ENCODE measurements at places on chromosomes 1 and 21.

DNA sequence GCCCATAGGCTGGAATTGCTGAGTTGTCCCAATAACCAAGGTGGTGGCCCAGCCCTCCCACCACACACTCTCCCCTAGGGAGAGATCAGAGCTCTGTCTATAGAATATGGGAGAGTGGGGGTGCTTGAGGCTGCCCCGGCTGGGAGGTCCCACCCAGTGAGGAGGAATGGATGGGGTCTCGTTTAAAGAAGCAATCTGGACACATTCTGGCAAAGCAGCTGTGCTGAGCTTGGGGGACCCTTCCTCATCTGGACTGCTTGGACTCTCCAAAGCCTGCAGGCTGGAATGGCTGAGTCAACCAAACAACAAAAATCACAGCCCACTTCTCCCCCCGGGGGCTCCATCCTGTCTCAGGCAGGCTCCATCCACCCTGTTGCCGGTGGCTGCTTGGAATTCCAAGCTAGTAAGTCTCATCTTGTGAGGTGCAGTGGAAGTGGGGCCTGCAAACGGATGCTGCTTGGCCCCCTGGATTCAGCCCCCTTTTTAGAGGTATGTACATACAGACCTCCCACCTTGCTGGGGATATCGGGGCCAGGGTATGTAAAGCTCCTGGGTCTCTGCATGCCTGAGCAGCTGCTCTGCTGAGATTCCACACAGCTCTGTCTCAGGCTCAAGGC, 67.1 kb upstream of the FAM78B start:
- DNase-seq = no peak

DNA sequence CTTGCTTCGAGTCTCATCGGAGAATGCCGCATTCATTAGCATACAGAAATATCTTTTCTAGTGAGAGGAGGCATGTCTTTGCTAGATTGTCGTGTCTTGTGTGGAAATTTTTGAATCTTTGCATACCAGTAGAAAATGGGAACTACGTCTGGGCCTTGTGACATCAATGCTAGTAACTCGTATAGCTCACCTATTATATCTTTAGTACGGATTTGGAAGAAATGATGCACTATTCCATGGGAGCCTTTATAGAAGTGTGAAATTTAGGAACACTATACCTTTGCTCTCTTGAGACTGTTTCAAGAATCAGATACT, 835 bp downstream of the UHMK1 start:
- DNase-seq = no peak

- no peak for DNase-seq
These were observed 121.2 kb downstream of the CRYAA start for GRCh38 chr21:43289966-43290365.

- DNase-seq = no peak
These were observed 21.6 kb downstream of the RAVER2 start for GRCh38 chr1:64766429-64766828.

DNA sequence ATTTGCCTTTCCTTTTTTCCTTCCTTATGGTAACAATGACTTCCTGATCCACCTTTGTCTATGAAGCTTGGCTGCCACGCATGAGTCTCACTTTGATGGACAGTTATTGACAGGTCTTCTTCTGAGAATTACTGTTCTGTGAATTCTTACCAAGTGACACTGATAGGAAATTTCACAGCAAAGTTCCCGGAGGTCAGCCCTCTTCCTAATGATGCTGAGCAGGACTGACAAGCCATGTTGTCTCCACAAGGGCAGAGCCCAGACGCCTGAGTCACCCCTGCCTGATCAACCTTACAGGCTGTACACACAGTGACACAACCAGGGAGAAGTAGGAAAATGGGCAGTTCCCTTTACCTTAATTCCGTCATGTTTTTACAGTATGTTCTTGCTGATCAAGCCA, 44.2 kb downstream of the ZC3H11B start:
- no peak for DNase-seq

GRCh38 chr21:42236014-42236413, 17.1 kb downstream of the ABCG1 start:
- DNase-seq = no peak

GRCh38 chr1:184061396-184062003, 10.0 kb downstream of the TSEN15 start:
- no peak for DNase-seq

GRCh38 chr21:42062236-42063022, 8.7 kb upstream of the UMODL1 start:
- no peak for DNase-seq

DNA sequence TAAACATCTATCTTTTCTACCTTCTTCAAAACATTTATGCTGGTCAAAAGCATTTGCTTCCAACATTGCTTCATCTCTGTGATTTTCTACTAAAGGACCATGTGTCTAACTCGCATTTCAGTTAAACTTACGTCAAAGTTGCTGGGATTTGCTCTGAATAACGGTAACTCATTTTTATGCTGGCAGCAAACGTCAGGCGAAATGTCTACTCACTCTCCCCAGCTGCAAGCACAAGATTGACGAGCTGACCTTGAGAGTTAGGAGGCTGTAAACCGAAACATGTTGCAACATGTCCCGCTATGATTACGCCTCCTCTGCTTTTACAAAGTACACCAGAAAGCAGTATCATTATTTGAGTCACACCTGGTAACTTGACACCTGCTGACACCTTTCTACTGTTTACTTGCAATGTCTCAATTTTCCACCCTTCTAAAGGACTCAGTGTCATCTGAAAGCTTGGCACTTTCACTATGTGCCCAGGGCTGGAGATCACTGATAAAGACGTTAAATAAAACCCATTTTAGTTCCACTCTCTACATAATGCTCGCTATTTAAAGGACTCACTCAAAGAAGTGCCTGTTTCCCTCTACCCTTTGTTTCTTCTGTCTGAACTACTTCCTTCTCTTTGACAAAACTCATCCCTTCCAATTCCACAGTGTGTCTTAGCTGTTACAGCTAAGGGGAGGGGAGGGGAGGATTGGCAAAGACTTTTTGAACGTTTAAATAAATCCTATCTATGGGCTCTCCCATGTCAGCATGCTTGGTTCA, 111.9 kb downstream of the PTPN14 start:
- no peak for DNase-seq

- no peak for DNase-seq
These were observed 26.5 kb downstream of the GDAP2 start for GRCh38 chr1:117902944-117903343.

DNA sequence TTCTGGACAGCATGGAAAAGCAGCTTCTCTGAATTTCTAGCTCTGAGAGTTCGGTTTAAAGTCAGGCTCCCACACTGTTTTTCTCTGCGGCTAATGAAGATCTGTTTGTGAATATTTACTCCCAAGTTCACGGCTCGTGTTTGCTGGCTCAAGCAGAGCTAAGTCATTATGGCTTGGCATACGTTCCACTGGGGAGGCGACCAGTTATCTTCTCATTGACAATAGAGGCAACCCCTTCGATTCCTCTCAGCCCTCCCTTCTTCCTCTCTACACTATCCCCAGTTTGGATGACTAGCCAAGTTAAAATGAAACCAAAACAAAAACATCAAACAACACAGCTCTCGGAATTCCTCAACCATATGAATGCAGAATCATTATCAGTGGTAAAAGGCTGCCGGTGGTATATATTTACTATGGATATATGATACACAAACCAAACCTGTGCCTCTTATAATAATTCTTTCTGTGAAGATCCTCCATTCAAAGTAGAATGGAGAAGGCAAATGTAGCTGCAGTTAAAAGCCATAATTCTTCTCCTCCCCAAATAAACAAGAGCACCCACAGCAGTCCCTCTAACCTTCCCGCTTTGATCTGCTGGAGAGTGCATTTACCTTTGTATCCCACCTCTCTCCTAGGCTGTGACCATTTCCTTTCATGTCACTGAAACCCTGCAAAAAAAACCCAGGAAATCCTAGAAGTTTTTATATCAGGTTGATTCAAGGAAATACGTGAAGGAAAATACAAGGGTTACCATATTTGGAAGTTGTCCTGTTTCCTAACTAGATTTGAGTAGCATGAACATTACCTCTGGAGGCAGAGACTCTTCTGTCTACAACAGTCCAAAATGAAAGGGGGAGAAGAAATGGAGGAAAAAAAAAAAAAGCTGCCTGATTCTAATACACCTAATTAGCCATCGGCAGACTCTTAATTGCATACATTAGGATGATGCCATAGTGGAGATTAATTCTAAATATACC, 108.3 kb upstream of the USH2A start:
- DNase-seq = no peak

DNA sequence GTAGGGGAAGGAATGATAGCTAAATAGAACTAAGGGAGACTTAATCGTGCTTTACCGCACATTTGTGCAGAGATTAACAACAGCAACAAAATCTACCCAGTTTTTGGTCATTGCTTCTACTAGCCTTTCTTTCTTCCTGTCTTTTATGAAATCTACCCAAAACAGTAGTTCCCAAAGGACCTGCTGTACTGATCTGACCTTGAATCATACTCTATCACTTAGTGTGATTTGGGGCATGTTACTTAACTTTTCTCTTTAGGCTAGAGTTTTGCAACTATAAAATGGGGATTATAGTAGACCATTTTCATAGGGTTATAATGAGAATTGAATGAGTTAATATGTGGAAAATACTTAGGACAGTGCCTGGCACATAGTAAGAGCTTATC, 30.5 kb upstream of the MACF1 start:
- DNase-seq = no peak

- no peak for DNase-seq
These were observed 609.6 kb downstream of the BRINP3 start for GRCh38 chr1:189868021-189868420.

DNA sequence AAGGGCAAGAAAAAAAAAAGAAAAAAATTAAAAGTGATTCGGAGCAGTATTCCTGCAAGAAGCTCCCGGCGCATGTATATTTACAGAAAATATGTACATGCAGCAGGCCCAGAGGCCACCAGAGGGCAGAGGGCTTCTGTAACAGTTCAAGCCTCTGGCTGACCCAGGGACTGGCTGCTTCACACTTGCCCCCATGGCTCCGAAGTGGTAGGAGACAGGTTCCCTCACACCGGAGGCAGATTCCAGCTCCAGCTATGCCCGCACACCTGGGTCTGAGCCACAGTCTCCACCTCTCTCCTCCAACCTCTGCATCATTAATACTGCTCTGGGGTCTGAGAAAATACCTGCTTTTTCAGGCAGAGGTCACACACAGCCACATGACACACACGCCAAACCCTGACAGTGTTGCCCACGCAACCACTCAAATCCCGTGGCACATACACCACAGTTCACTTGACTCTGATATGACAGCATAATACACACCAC, 2.2 kb upstream of the ARHGAP30 start:
- DNase-seq = no peak

- no peak for DNase-seq
These were observed 1644.0 kb upstream of the B3GALT2 start for GRCh38 chr1:194830387-194830786.

GRCh38 chr21:15000081-15000480, 64.7 kb downstream of the NRIP1 start:
- DNase-seq = no peak

DNA sequence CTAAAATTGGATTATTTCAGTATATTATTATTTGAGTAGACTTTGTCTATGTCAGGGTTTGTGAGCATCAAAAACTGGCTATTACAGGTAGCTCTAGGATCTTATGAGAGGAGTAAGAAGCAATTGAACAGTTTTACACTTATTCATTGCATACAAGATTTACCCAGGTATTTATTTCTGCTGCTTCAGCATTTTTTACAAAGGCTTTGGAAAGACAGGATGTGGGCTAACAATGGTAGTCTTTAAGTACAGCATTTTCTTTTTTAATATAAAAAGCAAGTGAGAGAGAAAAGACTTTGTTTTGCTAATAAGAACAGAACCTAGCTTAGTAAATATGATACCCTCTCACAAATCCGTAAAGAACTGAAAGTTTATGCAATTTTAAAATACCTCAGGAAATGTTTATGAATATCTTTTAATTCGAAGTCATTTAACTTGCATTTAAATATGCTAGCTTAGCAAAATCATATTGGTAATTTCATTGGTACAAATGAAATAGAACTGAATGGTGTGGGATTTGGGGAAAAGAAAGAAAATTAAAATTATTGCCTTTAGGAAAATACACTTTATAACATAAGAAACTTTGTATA, 32.1 kb upstream of the RGS18 start:
- DNase-seq = no peak

- DNase-seq = no peak
These were observed 43.0 kb upstream of the RGL1 start for GRCh38 chr1:183761871-183762270.

DNA sequence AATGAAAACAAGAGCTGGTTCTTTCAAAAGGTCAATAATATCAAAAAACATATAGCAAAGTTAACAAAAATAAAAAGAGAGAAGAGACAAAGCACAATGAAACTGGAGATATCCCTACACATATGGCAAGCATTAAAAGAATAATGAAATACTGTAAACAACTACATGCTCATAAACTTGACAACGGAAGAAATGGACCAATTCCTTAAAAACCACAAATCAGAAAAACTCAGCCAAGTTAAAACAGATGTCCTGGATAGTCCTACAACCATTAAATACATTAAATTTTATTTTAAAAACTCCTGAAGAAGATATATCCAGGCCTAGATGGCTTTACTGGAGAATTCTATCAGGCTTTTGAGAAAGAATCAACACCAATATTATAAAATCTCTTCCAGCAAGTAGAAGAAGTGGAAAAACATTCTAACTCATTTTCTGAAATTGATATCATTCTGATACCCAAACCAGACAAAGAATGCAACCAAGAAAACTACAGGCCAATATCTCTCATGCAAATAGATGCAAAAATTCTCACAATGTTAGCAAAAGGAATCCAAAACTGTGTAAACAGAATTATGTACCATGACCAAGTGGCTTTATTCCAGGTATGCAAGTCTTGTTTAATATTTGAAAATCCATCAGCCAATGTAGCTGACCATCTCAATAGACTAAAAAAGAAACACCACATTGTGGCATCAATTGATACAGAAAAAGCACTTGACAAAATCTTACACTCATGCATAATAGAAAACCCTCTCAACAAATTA, 56.1 kb upstream of the LRRC7 start:
- no peak for DNase-seq

GRCh38 chr21:45642122-45642813, 1.3 kb upstream of the PCBP3 start:
- no peak for DNase-seq

DNA sequence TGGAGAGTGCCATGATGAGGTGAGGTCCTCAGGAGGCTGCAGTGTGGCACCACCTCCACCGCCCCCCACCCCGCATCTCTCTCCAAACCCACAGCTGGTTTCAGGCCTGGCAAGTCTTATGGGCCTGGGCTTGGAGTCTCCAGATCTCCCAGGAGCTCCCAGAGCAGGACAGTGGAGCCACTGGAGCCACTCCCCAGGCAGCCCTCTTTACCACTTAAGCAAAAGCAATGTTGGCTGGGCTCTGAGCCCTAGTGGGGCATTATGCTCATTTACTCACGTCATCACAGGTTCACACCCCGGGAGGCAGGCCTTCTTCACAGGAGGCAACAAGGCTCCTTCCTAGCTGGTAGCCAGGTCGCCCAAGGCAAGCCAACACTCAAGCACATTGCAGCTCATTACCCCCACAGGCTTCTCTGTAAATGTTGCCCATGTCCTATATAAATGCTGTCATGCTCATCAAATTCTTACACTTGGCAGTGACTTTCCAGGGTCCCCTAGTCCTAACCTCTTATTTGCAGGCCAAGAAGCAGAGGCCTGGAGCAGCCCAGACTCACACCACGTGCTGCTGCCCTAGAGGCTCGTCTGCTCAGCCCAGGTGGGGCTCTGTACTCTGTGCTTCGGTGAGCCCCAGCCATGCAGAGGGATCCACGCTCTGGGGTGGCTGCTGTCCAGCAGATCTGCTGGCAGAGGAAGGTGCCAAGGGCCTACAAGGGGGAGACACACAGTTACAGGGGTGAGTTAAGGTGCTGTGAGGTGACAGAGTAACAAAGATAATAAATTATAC, 459.3 kb downstream of the MATN1 start:
- DNase-seq = no peak

- no peak for DNase-seq
These were observed 39.9 kb downstream of the ODF2L start for GRCh38 chr1:86356247-86356646.

- no peak for DNase-seq
These were observed 30.8 kb downstream of the GORAB start for GRCh38 chr1:170562646-170563338.
